ENCODE measurements at places on chromosomes 2 and 18.

- no peak for DNase-seq
Observed at GRCh38 chr2:230085201-230085600, 16.5 kb upstream of the SLC16A14 start.

DNA sequence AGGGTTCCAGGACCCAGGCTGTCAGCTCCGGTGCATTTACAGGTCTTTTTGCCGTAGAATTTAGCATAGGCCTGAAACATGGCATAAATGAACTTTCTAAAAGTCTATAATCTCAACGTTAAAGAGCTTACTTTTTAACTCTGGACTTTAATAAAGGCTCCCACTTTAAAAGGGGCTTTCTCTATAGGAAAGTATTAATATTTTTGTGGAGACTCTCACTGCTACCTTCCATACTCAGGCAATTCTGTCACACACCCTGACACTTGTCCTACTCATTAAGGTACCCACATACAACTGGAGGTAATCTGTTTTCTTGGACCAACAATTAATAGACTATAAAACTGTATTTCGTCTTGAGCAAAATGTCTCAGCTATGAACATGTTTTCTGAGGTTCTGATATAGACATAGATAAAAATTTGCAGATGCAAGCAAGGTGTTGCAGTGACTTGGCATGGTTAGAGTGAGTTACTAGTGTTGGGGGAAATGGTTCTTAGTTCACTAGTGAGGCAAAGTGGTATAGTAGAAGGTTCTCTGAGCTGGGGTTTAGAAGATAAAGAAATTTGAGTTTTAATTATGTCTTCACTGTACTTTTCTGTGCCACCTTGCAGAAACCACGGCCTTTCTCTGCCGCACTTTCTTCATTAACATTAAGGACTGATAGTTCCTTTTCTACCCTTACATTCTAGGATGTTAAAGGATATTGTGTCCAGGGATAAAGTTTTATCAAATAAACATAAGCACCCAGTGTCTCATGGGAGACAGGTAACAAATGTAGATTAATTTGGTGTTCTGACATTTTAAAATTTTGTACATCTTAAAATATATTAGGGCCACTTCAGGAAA is 10.8 kb upstream of the NR4A2 start:
- no peak for DNase-seq

- no peak for DNase-seq
Observed at GRCh38 chr2:100107906-100108647, 34.3 kb downstream of the AFF3 start.

DNA sequence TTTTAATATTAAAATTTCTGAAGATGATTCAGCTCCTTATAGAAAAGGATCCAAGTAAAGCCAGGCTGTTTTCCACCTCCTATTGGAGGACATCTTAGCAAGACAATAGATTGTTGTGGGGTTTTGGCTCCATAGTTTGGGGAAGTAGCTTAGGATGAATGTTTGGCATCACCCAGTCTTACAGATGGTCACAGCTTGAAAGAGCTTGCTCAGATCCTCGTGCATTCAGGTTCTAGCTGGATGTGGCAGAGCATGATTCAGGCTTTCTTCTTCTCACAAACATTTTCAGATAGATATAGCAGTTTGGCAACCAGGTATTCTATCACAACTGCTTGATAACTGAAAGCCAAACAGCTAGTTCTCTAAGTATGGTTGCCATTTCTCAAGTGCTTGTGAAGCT is 23.6 kb upstream of the PDCL3 start:
- no peak for DNase-seq

GRCh38 chr2:216103213-216103612 is 5.9 kb upstream of the XRCC5 start:
- no peak for DNase-seq

GRCh38 chr2:48459466-48459865 is 70.5 kb upstream of the STON1 start:
- DNase-seq = no peak

DNA sequence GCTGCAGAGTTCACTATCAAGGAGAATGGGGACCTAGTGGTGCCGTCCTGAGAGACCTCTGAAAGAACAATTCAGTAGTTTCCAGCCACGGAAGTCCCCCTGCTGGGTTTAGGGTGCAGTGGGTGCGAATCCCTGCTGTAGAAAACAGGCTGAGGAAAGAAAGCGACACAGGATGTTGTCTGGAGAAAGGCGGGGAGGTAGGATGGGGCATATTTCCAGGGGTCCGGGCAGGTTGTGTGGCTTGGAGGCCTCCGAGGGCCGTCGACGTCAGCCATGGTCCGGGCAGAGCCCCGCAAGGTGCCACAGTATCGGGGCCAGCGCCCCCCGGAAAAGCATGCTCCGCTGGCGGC is 807 bp upstream of the CREB1 start:
- no peak for DNase-seq

DNA sequence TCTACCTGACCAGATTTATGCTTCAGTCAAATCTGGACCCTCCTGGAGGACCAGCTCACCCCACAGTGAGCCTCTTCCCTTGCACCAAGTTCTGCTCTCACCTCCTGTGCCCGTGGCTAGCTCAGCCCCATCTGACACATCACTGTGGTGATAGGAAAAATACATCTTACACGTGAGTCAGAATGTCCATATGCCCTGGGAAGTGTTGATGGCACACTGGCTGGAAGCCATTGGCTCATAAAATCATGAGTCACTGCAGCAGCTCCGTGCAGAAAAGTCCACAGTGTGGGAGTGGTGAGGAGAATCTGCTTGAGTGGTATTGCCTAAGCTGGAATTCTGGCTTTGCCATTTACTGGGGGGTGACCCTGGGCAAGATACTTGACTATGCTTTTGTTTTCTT is 42.6 kb upstream of the RAPGEF4 start:
- DNase-seq = peak; percentile 91

- DNase-seq = peak; percentile 87
Observed at GRCh38 chr2:85255813-85256594, 71.8 kb downstream of the TGOLN2 start.

- no peak for DNase-seq
Observed at GRCh38 chr2:128442053-128442751, 123.5 kb upstream of the HS6ST1 start.

GRCh38 chr18:43830947-43831346 is 553.7 kb upstream of the SYT4 start:
- DNase-seq = no peak

- no peak for DNase-seq
Observed at GRCh38 chr2:68203587-68203986, 45.9 kb downstream of the PNO1 start.

- DNase-seq = no peak
Observed at GRCh38 chr2:16318474-16319195, 347.0 kb downstream of the CYRIA start.

DNA sequence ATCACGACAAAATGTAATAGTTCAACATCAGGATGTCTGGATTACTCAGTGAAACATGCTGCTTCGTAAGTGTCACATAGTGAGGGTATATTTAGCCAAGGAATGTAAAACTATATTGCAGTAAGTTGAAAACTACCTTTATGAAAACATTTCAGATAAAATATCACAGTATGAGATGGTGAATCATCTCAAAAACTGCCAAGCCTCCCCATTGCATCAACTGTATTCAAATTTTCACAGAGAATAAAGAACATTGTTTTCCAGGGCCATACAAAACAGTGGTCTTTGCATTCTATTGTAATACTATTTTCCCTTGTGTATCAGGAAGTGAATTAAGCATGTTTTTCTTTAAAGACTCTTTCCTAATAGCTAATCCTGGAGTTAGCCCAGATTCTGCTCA is 47.6 kb upstream of the MSTN start:
- no peak for DNase-seq

DNA sequence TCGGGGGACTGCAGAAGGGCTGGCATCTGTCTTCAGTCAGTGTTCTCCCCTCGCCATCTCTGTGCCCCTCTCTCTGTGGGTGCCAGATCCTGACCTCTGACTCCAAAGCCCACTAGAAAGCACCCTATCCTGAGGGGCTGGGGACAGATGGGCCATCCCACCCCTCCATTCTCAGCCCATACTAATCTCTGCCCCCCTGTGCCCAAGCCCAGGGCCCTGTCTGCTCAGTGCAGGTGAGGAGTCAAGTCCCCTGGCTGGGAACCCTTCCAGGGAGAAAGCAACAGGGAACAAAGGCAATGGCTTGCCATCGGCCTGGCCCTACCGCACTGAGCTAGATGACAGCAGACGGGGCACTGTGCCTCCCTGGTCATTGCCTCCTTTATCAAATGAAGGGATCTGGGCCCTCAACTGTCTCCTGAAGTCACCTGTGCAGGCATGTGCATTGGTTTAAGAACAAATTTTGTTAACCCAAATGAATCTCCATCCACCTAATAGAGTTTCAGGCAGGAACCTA is 42.7 kb upstream of the ID2 start:
- DNase-seq = no peak

- no peak for DNase-seq
Observed at GRCh38 chr2:25375371-25375988, 33.8 kb upstream of the DNMT3A start.

GRCh38 chr18:47260120-47260923 is 8.9 kb upstream of the SKOR2 start:
- no peak for DNase-seq

- DNase-seq = no peak
Observed at GRCh38 chr2:67526283-67526682, 129.2 kb downstream of the ETAA1 start.

- DNase-seq = no peak
Observed at GRCh38 chr2:166958986-166959481, 70.8 kb downstream of the XIRP2 start.

DNA sequence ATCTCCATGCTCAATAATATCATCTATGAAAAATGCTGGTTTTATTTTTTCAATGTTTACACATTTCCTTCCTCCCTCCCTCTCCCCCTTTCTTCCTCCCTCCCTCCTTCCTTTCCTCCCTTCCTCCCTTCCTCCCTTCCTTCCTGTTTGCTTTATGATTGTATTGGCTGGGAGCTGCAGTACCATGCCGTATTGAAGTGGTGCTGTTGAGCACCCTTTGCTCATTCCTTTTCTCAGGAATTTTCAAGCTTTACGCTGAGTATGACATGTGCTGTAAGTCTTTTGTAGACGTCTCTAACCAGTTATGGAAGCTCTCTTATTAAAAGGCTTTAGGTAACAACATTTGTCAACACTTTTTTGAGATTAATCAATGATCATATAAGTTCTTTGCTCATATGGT is 100.4 kb downstream of the SNTG2 start:
- DNase-seq = no peak

GRCh38 chr2:234853729-234854128 is 98.1 kb upstream of the SH3BP4 start:
- DNase-seq = no peak

GRCh38 chr2:176818617-176819016 is 394.0 kb upstream of the HNRNPA3 start:
- no peak for DNase-seq

- DNase-seq = no peak
Observed at GRCh38 chr2:164457271-164457670, 164.0 kb downstream of the GRB14 start.

- DNase-seq = no peak
Observed at GRCh38 chr18:51726614-51727013, 529.1 kb upstream of the MEX3C start.

DNA sequence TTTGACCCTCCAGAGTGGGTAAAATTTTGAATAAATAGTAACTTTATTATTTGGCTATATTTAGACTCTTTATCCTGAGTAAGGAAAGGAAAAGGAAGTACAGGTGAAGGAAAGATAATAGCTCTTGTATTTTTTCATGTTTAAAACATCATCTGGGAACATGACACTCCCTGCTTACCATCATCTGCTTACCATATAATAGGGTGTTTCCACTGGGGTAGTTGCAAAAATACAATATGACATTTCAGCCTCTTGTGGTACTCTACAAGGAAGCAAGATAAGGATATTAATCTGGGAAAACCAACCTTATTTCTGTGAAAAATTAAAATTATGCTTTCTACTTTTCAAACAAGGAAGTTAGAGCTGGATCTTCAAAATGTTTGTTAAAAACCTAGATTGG is 9.9 kb downstream of the RELCH start:
- DNase-seq = no peak
